Occipital lobe (tissue), 3 donors: ENCODE measurements at places on chromosomes 16 and 17. TPM values are rescaled to one million over a fixed set of nuclear protein-coding genes. Genes with fewer than 3 reads are reported as not detected.

DNA sequence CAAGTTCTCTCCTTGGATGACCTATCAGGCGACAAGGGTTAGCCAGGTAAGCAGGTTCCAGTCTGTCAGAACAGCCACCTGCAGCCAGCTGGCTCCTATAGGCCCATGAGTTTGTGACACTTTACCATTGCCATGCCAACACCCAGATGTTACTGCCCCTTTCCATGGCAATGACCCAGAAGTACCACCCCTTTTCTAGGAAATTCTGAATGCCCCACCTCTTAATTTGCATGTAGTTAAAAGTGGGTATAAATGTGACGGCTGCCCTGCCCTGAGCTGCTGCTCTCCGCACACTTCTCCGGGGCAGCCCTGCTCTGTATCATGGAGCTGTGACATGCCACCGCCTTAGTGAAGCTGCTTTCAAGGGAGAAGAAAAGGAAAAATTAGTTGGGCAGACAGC is 10.0 kb upstream of the SECTM1 start:
- DNase-seq: no peak

C16orf54 gene
- 0.31 TPM for total RNA-seq

DNA sequence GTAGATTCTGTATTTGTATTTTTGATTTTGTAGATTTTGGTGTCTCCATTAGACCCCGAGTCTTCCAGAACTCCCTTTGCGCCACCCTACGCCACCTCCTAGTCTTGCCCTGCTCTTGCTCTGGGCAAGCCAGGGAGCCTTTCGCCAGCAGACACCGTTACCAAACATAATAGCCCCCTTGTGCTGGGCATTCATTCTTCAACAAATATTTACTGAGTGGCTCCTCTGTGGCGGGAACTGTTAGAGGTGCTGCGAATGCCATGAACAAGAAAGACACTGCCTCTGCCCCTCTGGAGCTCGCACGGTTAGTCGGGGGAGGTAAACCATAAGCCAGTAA is 841 bp upstream of the GPT2 start:
- DNase-seq: no peak

DNA sequence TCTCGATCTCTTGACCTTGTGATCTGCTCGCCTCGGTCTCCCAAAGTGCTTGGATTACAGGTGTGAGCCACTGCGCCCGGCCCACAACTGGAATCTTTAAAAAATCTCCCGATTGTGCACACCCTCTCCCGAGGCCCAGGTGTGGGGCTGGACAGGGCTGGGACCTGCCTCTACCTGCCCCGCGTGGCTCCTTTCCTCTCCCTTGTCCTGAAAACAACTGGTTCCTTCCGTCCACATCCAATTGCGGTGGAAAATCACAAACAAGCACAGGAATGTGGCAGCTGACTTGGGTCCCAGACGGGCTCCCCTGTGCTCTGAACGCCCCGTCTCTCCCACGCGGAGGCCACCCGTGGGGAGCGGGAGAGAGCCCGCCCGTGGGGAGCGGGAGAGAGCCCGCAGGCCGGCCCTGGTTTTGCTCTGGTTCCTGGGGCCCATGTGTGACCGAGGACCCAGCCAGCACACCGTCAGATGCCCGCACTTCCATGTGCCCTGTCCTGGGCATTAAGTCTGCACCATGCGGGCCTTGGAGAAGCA is 3.0 kb upstream of the TMEM204 start:
- DNase-seq: no peak

- no peak for DNase-seq
Measured at GRCh38 chr17:12902046-12902445, 112.7 kb downstream of the ARHGAP44 start.

DNA sequence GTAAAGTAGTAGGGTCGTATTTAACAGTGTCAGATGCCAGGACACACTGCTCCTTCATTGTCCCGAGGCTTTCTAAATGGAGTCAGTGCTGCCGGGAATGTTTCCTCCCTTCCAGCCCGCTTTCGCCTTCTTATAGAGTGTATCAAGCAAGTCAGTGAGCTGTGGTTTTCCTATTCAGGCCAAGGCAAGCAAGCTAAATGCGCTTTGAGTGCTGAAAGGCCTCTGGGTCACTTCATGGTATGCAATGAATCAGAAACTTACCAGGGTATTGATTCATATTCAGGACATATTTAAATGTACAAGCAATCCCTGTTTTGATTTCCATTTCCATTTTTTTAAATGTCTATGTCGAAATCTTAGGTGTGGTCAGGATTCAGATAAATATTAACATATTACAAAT is 327.9 kb upstream of the SOX9 start:
- no peak for DNase-seq

DNA sequence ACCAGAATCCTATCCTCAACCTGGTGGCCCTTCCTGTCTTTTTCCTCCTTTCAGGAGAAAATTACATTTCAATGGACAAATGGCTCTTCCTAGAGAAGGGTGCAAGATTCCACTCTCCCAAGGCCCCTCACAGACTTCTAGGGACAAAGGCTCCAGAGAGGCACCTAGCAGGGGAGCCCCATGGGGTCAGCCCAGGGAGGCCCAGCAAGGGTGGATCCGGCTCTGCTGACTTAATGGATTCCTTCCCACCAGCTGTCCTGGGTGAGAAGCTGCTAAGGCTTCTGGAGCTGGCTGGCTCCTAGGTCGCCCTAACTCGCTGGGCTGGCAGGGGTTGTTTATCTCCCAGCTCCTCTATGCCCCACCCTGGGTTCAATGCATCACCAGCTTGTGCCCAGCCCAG is 152.4 kb downstream of the ZNF423 start:
- DNase-seq: no peak

- DNase-seq: no peak
Measured at GRCh38 chr17:14701886-14702285, 401.0 kb downstream of the HS3ST3B1 start.

GAA gene
- total RNA-seq: 14.3 TPM

DNA sequence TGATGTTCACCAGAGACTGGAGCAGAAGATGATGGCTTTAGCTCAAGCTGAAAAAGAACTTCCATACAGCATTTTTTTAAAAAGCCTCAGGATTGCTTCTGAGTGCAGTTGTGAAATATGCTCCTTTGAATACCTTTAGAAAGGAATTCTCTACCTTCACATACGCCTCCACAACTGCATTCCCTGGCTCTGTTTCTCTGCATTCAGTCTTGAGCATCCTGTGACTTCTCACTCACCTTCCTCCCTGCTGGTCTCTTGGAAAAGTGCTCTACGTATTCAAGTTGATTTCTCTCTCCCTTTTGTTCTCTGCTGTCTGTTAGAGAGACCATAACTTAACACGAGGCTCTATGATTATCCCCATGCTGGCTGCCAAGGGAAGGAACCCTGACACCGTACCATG is 34.5 kb downstream of the HS3ST2 start:
- no peak for DNase-seq

DNA sequence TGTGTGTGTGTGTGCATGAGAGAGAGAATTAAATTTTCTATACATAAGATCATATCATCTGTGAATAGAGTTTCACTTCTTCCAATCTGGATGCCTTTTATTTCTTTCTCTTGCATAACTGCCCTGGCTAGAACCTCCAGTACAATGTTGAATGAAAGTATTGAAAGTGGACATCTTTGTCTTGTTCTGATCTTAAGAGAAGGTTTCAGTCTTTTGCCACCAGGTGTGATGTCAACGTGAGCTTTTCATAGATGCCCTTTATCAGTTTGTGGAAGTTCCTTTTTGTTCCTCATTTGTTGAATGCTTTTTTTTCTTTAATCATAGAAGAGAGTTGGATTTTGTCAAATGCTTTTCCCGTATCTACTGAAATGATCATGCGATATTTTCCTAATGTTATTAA is 63.3 kb downstream of the RNF213 start:
- no peak for DNase-seq

CCL7 gene
- total RNA-seq: not detected

DNA sequence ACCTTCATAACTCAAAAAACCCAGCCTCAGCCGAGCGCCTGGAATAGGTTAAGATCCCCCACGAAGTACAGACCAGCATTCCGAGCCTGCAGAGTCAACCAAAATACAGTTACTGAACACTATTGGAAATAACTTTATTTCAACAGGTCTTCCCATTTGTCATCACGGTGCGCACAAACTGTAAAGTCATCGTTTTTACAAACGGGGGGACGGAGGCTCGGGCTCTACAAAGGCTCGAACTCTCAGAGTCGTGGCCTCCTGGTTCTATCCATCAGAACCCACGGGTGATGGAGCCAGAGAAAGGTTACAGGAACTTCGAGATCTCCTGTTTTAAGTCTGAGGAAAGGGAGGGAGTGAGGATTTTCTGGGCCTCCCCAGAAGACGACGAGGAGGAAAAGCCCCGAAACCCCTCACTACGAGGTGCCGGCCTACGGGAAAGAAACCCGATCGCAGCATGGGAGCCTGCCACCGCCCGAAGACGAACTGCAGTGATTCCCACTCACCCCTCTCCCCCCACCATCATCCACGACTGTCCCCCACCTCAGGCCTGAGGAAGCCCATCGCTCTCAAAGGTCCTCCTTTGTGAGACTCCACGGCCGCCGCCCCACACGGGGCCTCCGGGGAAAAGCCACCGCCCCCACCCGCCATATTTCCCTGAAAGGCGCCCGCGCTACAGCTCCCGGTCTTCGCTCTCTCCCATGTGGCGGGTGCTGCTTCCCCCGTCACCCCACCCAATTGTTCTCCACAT is 917 bp downstream of the YWHAE start:
- DNase-seq: no peak

HS3ST2 gene
- total RNA-seq: 2.0 TPM

FBXO31 gene
- total RNA-seq: 25.6 TPM

DNA sequence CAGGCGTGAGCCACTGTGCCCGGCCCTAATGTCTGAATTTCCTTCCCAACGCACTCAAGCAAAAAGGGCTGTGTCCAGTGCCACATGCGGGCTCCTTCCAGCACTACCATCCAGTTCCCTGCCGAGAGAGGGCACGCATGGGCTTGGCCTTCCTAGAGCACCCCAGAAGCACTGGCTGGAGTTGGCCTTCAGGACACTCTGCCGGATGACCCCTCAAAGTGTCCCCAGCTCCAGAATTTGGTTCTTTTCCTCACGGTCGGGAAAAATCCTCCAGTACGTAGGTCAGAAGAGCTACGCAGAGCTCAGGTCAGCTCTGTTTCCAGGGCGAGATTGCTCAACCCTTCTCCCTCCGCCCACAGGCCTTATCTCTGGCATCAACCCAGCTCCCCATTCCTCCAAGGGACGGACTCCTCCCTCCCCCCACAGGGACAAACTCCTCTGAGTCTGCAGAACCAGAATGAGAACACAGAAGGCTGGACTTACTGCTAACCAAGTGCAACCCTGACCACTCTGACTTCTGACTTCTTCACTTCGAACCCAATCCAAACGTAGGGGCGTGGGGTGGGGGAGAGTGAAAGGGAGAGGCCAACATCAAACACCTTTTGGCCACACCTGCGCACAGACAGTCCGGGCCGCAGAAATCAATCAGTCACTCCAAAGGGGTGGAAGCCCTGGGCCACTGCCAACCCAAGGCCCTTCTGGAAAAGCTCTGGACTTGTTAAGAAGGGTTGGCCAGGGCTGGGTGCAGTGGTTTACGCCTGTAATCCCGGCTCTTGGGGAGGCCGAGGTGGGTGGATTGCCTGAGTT is 3.6 kb downstream of the CDC42EP4 start:
- no peak for DNase-seq

FAM171A2 gene
- total RNA-seq: 60.8 TPM

- no peak for DNase-seq
Measured at GRCh38 chr17:77254951-77255825, 114.4 kb downstream of the SEC14L1 start.

DNA sequence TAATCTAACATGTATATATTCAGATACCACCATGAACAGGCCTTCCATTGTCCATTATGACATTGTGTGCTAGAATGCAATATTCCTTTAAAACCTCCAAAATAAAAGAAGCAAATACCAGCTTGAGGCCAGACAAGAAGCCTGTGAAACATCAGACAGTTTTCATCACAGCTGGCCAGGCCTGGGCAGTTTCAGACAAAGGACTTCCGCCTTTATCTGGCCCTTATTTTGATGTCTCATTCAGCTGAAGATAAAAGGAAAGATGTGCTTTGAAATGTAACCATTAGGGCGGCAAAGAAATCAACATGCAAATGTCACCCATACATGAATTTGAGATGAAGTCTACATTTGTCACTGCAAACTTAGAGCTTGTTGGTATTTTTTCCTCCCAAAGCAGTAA is 737.5 kb downstream of the KCNJ2 start:
- DNase-seq: no peak

HAS3 gene
- 6.6 TPM for total RNA-seq

DNA sequence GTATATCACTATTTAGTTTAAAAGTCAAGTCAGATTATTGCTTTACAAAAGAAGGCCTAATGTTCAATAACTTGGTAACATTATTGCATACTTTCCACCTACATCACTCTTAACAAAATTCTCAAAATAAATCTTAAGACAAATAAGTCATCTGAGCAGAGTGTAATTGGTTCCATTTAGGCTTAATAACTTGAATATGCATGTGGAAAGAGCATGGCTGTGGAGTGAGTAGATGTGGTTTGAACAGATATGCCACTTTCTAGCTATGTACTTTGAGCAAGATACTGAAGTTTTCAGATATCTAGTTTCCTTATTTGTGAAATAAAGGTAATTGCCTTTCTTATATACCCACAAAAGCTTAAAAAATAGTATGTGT is 6.7 kb upstream of the EVI2A start:
- no peak for DNase-seq

- DNase-seq: no peak
Measured at GRCh38 chr16:75506574-75506973, 11.3 kb upstream of the CHST6 start.

DNA sequence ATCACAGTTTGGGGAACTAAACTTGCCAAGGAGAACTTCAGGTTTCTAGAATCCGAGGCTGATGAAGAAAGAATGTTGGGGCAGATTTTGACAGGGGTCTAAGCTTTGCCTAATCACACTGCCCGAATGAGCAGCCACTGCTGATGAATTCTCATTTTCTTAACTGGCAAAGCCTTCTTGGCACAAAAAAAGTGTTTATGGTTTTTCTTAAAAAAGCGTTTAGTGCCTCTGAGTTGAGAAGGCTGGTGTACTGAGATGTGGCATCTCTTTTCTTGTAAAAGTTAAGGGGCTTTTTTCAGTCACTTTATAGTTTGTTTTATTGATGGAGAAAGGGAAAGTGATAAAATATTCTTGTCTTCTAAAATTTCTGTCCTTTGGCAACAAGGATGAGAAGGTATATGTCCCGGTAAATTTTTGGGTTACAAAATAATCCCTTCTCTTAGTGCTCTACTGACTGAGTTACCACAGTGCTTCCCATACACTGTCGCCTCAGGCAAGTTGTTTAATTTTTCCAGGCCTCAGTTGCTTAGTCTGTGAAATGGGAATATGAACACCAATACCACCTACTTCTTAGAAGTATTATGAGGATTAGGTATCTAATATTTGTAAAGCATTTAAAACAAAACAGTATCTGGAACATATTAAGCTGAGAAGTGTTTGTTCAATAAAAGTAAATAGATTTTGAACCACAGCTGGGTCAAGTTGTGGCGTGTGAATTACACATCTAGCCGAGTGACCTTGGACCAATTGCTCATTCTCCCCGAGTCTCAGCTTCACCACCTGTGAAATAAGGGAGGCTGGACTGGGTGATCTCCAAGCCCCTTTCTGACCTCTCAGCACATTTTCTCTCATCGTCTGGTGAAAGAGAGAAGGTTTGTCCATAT is 320.8 kb downstream of the HAPSTR1 start:
- DNase-seq: no peak
